Adrenal gland (tissue), 19 donors: ENCODE measurements at places on chromosomes 4 and X. TPM values are rescaled to one million over a fixed set of nuclear protein-coding genes. Genes with fewer than 3 reads are reported as not detected.

DNA sequence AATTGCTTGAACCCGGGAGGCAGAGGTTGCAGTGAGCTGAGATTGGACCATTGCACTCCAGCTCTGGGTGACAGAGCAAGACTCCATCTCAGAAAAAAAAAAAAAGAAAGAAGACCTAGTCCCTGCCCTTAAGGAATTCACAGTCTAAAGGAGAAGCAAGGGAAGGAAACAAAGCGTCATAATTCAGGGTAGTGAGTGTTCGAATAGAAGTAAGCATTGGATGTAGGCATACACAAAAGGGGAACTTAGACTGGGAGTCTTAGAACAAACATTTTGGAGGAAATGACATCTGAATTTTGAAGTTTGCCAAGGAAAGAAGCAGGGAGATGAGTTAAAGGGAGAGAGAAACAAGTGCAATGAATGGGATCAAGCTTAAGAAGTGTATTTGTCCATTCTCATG, 32.4 kb downstream of the PPM1K start:
- H3K4me3 ChIP-seq: no peak overlapping the region
- H3K36me3 ChIP-seq: no peaks in the 10 kb centered on the region
- H3K4me1 ChIP-seq: no peaks in the 10 kb centered on the region
- H3K27me3 ChIP-seq: no peaks in the 10 kb centered on the region
- no peak for DNase-seq

DNA sequence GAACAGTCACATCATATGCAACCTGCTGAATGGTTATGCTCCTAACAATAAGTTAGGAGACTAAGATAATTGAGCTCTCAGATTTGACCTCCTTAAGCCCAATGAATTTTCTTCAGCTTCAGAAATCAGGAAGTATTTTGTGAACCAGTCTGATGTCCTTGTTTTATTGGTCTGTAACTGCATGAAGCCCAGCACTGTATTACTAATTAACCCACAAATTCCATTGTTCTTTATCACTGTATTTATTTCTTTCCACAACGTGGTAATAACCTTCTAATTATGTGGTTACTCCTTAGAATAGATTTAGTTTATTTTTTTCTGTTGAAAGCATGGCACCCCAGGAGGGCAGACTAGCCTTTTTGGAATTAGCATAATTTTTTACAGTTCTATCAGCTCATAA, 3.9 kb upstream of the MFAP3L start:
- no peaks in the 10 kb centered on the region for H3K36me3 ChIP-seq
- H3K27me3 ChIP-seq: no peaks in the 10 kb centered on the region
- no peak for DNase-seq

- DNase-seq: no peak
- no peaks in the 10 kb centered on the region for H3K36me3 ChIP-seq
- H3K27ac ChIP-seq: no peak overlapping the region
- no peak overlapping the region for H3K4me3 ChIP-seq
Observed at GRCh38 chr4:187333151-187333550, 609.5 kb upstream of the FAT1 start.

- H3K4me3 ChIP-seq: no peak overlapping the region
- H3K36me3 ChIP-seq: no peaks in the 10 kb centered on the region
- H3K4me1 ChIP-seq: no peaks in the 10 kb centered on the region
- no peak overlapping the region for H3K27ac ChIP-seq
- H3K27me3 ChIP-seq: no peaks in the 10 kb centered on the region
Observed at GRCh38 chrX:125003746-125004446, 315.8 kb upstream of the TEX13C start.

DNA sequence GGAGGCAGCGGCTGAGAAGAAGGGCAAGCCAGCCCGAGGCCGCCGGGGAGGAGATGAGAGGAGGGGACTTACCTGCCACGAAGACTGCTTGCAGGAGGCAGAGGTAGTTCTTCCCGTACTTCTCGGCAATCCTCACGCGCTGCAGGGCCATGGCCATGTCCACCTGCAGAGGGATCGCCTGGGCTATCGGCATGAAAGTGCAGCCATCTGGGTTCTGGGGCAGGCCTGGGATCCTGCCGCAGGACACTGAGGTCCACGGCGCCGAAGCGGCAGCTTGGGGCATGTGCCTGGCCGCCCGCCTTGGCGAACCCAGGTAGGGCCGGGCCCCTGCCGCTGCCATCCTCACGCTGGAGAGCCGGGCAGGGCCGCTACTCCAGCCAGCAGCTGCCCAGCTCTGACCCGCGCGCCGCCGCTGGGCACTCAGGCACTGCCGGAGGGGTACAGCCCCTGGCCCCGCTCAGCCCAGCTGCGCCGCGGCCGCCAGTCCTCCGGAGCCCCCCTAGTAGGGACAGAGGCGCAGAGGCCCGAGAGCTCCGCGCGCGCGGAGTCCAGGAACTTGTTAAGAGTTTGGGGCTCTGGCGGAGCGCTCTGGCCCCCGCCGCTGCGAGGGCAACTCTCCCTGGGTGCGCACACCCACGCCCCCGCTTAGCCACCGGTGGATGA, 16.0 kb downstream of the MCF2 start:
- H3K27ac ChIP-seq: no peak overlapping the region
- peaks cover 8% of the 10 kb centered on the region for H3K27me3 ChIP-seq
- no peaks in the 10 kb centered on the region for H3K4me1 ChIP-seq
- peak overlapping the region; percentile 26 for H3K4me3 ChIP-seq
- no peaks in the 10 kb centered on the region for H3K36me3 ChIP-seq

DNA sequence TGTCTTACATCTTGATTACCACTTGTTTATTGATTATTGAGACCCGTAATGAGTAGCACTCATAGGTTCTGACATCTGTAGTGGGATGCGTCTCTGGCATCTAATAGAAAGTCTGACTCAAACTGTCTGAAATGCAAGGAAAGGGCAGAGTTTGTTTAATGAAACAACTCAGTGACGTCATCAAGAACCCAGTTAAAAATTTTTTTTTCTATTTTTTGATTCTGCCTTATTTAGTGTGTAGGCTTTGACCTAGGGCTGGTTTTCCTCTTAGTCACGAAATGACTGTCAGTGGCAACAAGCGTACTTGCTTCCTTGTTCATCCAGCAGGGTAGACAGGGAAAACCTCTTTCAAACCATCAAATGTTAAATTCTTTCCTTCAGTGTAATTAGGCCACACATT, 3.1 kb upstream of the CDKL5 start:
- H3K4me3 ChIP-seq: no peak overlapping the region
- DNase-seq: no peak
- no peak overlapping the region for H3K27ac ChIP-seq
- H3K4me1 ChIP-seq: no peaks in the 10 kb centered on the region

DNA sequence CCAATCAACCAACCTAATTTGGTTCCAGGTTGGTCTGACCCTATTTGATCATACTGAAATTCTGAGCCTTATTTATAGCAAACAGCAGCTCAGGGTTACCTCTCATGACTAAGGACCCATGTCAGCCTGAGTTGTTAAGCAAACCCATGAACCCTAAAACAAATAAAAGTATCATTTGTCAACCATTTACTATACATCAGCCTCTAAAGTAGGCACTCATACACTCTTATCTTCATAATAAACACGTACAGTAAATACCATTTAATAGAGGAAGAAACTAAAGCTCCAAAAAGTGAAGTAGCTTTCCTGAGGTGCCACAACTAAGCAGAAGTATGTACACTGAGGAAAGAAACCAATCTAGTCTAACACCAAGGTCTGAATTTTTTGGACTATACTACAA, 25.2 kb downstream of the MANBA start:
- no peak for DNase-seq
- no peaks in the 10 kb centered on the region for H3K36me3 ChIP-seq
- H3K4me3 ChIP-seq: no peak overlapping the region
- peaks cover 12% of the 10 kb centered on the region for H3K4me1 ChIP-seq
- no peak overlapping the region for H3K27ac ChIP-seq

DNA sequence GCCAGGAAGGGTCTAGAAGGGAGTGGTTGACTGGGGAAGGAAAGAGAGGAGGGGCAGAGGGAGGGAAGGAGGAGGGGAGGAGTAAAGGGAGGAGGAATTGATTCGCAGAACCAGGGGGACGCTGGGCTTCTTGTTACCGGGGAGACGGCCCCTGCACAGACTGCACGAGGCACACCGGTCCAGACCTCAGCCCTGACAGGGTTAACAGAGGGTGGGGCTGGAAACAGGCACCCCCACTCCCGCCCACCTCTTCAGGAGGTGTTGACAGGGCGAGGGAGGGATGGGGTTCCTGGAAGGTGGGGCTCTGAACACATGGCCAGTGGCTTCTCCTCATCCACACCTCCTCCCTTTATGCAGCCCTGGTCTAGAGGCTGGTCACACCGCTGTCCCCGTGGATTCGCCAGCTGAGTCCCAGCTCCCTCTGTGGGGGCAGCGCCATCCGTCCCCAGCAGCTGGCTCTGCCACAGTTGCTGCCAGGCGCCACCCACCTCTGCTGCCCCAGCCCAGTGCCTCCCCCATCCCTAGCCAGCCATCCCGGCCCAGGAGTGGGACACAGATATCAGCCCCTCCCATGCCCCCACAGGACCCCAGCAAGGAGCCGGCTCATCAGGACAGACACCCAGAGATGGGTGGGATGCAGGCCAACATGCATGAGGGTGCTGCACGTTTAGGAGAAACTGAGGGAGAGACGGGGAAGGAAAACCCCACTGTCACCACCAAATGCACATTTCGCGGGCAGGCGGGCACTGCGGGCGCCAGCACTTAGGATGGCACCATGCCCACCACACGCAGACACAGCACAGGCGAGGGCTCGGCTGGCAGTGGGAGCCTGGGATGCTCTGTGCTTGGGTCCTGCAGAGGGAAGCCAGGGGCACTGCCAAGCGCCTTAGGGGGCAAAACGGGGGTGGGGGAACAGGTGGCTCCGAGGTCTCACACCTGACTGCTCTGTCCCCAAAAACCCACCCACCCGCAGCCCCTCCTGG, 87.6 kb downstream of the ABLIM2 start:
- H3K27ac ChIP-seq: no peak overlapping the region
- no peaks in the 10 kb centered on the region for H3K36me3 ChIP-seq
- no peaks in the 10 kb centered on the region for H3K4me1 ChIP-seq

- no peaks in the 10 kb centered on the region for H3K4me1 ChIP-seq
- H3K27me3 ChIP-seq: no peaks in the 10 kb centered on the region
- no peak overlapping the region for H3K4me3 ChIP-seq
- no peaks in the 10 kb centered on the region for H3K36me3 ChIP-seq
- no peak for DNase-seq
Observed at GRCh38 chr4:123578276-123579029, 181.9 kb downstream of the SPRY1 start.

IQCM gene
- total RNA-seq: not detected

FRMPD4 gene
- total RNA-seq: not detected

MAGEA1 gene
- total RNA-seq: not detected

BEX5 gene
- 4.7 TPM for total RNA-seq

TCEANC gene
- total RNA-seq: 3.9 TPM

LIAS gene
- 23.7 TPM for total RNA-seq

CLNK gene
- not detected for total RNA-seq
